ENCODE measurements at places on chromosomes 11 and 22. TPM values are rescaled to one million over a fixed set of nuclear protein-coding genes. Genes with fewer than 3 reads are reported as not detected.
A peak's percentile ranks its signal among the peaks of the same experiment; 100 is the strongest.

DNA sequence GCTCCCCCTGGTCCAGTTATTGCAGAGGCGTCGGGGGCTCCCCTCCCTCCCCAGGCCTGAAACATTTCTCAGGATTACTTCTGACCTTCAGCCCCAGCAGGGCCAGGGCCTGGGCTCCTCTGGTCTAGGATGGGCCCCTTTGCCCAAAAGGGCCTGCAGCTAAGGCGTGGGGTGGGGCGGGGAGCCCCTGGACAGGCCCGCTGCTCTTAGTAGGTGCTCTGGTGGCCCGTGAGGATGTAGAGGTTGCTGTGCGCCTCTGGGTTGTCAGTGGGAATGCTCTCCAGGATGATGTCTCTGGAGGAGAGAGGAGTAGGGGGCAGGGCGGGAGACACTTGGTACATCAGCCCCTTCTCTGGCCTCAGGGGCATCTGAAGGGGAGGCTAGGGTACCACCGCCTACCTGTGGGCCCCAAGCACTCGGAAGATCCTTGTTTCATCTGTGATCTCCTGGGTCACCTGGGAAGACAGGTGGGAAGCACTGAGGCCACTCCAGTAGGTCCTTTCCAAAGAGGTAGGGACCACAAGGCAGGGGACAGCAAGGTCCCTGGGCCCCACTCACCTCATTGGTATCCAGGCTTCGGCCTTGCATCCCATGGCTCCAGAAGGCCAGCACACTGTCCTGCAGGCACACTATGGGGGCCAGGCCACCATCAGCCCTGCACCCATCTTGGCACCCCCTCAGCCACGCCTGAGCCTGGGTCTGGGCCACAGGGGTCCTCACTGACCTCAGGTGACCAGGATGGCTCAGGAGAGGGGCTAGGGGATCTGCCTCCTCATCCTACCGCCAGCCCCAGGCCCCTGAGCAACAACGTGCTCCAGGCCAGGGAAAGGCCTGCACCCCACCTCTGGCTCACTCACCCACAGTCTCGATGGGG is 11.2 kb upstream of the SF1 start:
- no peaks in the 10 kb centered on the region for H3K27me3 ChIP-seq
- H3K27ac ChIP-seq = no peak overlapping the region
- DNase-seq = no peak
- H3K4me1 ChIP-seq = no peaks in the 10 kb centered on the region

DNA sequence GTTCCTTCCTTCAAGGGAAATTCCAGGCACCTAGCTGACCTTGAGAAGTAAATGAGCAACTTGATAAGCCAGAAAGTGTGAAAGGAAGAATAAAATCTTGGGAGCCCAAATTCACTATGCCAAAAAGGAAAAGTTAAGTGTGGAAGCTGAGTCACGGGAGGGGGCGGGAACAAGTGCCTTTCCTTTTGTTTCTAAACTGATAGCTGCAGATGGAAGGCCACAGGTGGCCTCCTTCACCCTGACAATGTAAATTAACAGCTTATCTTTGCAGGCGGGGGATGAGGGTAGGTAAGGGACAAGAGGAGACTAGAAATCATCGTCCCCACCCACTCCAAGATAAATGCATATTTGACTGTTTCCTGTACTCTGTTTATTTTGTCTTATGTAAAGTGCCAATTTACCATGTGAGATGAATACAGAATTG is 36.4 kb upstream of the TREH start:
- no peaks in the 10 kb centered on the region for H3K27me3 ChIP-seq
- H3K36me3 ChIP-seq = no peaks in the 10 kb centered on the region
- H3K27ac ChIP-seq = no peak overlapping the region
- H3K4me1 ChIP-seq = no peaks in the 10 kb centered on the region
- H3K4me3 ChIP-seq = no peak overlapping the region

MMP13 gene
- not detected for total RNA-seq

SLC43A3 gene
- total RNA-seq = 10.6 TPM

DNA sequence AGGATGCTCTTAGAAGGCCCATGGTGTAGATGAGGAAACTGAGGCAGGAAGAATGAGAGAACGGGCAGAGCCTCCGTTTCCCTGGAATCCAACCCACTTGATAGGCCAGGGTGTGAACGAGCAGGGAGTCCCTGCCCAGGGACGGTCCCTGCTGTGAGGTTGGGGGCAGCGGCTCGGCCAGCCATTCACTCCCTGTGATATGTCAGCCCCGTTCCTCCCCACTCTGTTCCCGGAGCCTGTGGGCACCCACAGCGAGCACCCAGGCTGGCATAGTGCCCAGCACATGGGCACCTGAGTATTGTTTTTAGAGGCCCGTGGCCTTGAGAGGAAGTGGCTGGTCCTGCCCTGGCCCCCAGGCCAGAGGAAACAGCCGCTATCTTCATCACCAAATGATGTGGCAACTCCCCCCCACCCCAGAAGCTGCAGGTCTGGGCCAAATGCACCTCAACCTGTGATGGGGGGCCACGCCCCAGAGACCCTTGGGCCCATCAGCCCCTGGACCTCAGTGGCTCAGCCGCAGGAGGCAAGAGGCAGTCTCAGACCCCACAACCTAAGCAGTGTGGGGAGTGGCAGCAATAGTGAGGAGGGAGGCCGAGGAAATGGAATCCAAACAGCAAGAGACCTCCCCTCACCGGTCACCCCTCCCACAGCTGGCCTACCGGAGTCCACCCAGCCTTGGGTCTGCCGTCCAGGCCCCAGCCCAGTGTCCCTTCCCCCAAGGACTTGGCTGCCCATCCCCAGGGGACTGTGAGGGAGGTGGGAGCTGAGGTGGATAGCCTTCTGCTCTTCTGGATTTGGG is 2.1 kb downstream of the ALDH3B1 start:
- H3K36me3 ChIP-seq = no peaks in the 10 kb centered on the region
- H3K27ac ChIP-seq = no peak overlapping the region
- no peak for DNase-seq
- peaks cover 16% of the 10 kb centered on the region for H3K4me1 ChIP-seq
- H3K27me3 ChIP-seq = no peaks in the 10 kb centered on the region

GRCh38 chr22:25969901-25970300 is 199.4 kb upstream of the SEZ6L start:
- H3K36me3 ChIP-seq = no peaks in the 10 kb centered on the region
- H3K4me1 ChIP-seq = no peaks in the 10 kb centered on the region
- H3K27ac ChIP-seq = no peak overlapping the region
- H3K4me3 ChIP-seq = no peak overlapping the region
- H3K27me3 ChIP-seq = no peaks in the 10 kb centered on the region
- DNase-seq = no peak

C11orf86 gene
- not detected for total RNA-seq

KCNK4 gene
- not detected for total RNA-seq

DNA sequence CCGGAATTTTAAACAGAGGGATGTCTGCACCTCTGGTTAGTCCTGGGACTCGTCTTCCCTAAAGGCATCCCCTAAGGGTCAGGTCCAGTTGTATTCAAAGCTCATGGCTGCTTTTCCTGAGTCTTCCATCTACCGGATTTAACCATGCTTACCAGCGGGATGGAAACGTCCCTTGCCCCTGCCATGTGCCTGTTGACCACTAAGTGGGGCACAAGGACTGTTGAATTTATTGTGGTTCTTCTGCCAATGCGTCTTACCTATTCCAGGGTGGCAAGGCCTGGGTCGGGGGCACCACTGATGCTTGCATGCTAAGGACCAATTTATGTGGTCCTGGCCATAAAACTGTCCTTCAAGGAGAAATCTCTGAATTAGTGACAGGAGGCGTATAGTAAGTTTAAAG is 25.6 kb downstream of the ANKRD42 start:
- no peak overlapping the region for H3K27ac ChIP-seq
- no peak overlapping the region for H3K4me3 ChIP-seq
- H3K4me1 ChIP-seq = no peaks in the 10 kb centered on the region
- DNase-seq = no peak

- no peaks in the 10 kb centered on the region for H3K27me3 ChIP-seq
- H3K36me3 ChIP-seq = no peaks in the 10 kb centered on the region
- no peaks in the 10 kb centered on the region for H3K4me1 ChIP-seq
Observed at GRCh38 chr11:103534959-103535358, 425.7 kb downstream of the DYNC2H1 start.

CSNK2A3 gene
- 1.2 TPM for total RNA-seq

- no peaks in the 10 kb centered on the region for H3K27me3 ChIP-seq
- H3K27ac ChIP-seq = no peak overlapping the region
- DNase-seq = no peak
- H3K36me3 ChIP-seq = no peaks in the 10 kb centered on the region
- H3K4me1 ChIP-seq = no peaks in the 10 kb centered on the region
Observed at GRCh38 chr11:78727816-78728215, 153.2 kb upstream of the NARS2 start.

CLMP gene
- total RNA-seq = 2.9 TPM

DNA sequence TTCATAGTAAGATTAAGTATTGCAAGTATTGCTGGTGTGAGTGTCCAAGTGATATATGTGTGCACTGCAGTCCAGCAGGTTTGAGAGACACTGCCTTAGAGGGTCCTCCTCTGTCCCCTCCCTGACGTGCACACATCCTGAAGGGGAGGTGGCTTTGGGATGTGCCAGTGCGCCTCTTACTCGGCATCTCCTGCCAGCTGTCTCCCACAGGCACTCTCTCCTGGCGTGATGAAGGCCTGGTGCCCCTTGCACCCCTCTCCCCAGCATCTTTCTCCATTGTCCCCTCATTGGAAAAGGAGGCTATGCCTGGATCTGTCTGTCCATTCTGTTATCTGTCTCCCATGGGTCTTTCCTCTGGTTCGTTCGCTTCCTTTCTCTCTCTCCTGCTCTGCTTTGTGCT is 24.2 kb downstream of the GTPBP1 start:
- H3K4me1 ChIP-seq = peaks cover 33% of the 10 kb centered on the region
- H3K27ac ChIP-seq = no peak overlapping the region
- peaks cover 76% of the 10 kb centered on the region for H3K36me3 ChIP-seq

DNA sequence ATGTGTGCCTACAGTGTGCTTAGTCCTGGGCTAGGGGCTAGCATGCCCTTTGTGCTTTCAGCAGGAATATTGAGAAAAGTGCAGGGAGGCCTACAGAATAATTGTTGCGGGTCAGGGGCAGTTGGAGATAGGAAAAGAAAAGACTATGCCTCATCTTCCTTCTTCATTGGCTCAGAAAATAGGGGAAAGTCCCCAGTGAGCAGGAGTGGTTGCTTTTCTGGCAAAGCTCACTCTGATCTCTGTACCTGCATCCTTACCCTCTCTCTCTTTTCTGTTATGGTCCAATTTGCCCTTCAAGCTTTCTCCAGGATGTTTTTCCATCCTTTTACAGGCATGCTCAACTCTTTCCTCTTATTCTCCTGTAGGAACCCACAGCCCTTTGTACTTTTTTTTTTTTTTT is 29.5 kb upstream of the RRM1 start:
- peaks cover 19% of the 10 kb centered on the region for H3K36me3 ChIP-seq
- no peak for DNase-seq
- H3K27me3 ChIP-seq = no peaks in the 10 kb centered on the region
- no peak overlapping the region for H3K4me3 ChIP-seq
- peak overlapping the region; percentile 11 for H3K27ac ChIP-seq
- H3K4me1 ChIP-seq = peaks cover 57% of the 10 kb centered on the region

DNA sequence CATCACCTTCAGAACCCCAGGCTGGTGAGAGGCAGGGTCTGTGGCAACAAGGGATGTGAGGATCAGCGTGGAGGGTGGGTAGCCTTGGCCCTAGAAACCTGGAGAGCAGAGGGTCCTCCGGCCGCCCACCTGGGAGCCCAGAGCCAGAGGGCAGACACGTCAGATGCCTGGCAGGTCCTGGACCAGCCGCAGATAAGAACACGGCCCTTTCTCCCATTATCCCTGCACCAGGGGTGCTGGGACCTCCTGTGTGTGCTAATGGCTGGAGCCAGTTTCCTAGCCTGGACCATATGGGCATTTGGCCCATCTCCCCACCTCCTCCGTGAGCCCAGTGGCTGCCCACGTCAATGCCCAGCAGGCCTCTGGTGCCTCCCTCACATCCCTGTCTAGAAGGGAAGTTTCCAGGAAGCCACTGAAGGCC is 88.4 kb downstream of the MORC2 start:
- H3K27ac ChIP-seq = no peak overlapping the region
- H3K4me1 ChIP-seq = peaks cover 12% of the 10 kb centered on the region
- no peak overlapping the region for H3K4me3 ChIP-seq
- DNase-seq = no peak

- H3K27ac ChIP-seq = peak overlapping the region; percentile 87
- peaks cover 93% of the 10 kb centered on the region for H3K4me1 ChIP-seq
- DNase-seq = peak; percentile 74
Observed at GRCh38 chr22:39236321-39237317, 8.2 kb downstream of the PDGFB start.

GRCh38 chr11:443542-444199 is 1.9 kb upstream of the ANO9 start:
- H3K27ac ChIP-seq = no peak overlapping the region
- H3K36me3 ChIP-seq = no peaks in the 10 kb centered on the region
- peaks cover 4% of the 10 kb centered on the region for H3K4me1 ChIP-seq
- no peak overlapping the region for H3K4me3 ChIP-seq

DNA sequence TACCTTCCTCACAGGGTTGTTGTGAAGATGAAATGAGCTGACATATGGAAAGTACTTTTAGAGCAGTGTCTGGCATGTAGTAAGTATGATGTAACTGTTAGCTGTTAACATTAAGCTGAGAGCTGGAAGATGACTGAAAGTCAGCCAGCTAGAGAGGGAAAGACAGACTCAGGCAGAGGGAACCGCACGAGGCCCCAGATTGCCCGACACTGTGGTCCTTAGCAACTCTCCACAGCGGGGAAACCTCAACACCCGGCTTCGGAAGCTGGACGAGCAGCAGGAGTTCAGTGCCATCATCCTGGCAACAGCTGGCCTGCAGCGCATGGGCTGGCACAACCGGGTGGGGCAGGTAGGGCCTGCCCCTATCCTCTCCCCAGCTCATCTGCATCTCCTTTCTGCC is 6.5 kb downstream of the HMBS start:
- H3K36me3 ChIP-seq = no peaks in the 10 kb centered on the region
- DNase-seq = no peak
- no peak overlapping the region for H3K4me3 ChIP-seq
- no peak overlapping the region for H3K27ac ChIP-seq
- H3K27me3 ChIP-seq = no peaks in the 10 kb centered on the region

CENPM gene
- not detected for total RNA-seq
